ENCODE measurements at places on chromosomes 11 and 22.

GRCh38 chr11:17421781-17422180, 33.3 kb upstream of the KCNJ11 start:
- DNase-seq = no peak

DNA sequence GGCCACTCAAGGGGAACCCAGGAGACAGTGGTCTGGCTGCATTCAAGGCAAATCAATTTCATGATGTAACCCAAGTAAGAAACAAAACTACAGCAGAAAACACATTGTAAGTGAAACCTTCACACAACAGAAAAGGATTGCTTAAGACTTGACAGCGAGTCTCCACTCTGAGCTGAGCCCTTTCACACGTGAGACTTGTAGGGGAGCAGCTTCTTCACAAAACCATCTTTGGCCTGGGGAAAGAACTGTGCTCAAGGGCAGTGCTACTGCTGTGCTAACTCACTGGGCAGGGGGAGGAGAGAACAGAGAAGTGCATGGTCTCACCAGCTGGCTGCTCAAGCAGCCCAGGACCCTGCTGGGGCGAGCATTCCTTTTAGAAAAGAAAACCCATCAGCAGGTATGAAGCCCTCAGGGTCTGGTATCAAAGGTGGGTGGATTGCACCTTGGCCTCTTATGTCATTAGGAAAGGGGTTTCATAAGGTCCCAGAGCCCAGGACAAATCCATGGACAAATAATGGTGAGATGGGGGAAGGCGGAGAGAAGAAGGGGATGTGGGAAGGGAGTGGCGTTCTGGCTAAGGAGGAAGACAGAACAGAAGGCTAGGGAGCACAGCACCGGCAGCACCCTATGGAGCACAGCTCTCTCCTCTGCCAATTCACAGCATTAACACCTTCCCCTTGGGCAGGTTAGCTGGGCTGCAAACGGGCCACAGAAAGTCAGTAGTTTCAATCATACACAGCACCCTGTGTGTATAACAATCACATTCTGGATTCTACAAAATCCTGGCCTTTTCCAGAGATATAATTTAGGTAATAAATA, 20.6 kb upstream of the RAPSN start:
- DNase-seq = no peak

DNA sequence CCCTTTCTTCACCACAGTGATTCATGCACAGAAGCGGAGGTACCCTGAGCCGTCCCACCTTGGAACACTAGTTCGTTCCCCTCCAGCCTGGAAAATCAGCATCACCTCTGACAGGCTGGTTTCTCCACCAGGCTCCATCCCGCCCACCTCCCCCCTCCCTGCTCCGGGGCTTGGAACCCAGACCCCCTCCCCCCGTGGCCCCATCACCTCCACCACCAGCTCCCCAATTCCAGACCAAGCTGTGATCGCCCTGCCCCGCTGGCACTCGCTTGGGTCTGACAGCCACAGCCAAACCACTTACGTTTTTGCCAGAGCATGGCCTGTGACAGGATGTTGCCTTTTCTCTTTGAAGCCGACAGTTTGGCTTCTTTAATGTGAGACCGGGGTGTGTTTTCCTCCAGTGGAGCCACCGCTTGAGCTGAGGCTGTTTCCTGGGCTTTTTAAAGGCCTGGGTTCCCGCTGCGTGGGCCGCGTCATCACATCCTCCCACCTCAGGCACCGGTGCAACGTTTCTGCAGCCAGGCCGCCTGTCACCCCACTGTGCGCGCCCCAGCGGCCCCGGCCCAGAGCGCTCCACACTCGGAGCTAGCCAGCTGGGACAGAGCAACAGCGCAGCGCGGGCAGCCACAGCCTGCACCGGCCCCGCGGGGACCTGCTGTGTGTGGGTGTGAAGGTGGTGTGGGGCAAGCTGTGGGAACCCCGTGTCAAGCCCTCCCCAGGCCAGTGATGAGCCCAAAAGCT, at the start of gene POU2AF1:
Gene POU2AF1, minus strand, starts transcription at position 415 of the 741 bp plus-strand sequence. Its CDS starts 98 bp downstream, at position 317.
- DNase-seq = no peak

DNA sequence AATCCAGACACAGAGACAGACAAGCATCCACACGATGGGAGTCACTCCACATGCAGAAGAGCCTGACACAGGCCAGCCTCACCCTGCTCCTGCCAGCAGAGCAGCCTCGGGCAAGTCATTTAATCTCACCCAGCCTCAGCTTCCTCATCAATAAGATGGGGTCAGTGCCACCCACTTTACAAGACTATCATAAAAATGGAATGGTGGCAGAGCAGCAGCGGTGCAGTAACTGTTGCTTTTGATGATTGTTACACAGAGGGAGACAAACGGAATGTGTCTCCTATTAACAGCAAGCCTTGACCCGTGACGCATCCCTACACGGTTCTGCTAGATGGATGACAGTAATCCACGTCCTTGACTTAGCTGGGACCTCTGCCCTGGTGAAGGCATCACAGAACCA, 26.0 kb upstream of the ARFGAP3 start:
- no peak for DNase-seq

GRCh38 chr11:102138223-102138622, 28.0 kb downstream of the YAP1 start:
- no peak for DNase-seq

Measured in AG04449 (cell line).